ENCODE measurements at places on chromosomes 7 and 10. TPM values are rescaled to one million over a fixed set of nuclear protein-coding genes. Genes with fewer than 3 reads are reported as not detected.

The ACHE gene
- 0.70 TPM for total RNA-seq

The NUTM2E gene
- total RNA-seq = not detected

The DDC gene
- total RNA-seq = not detected

The MYH16 gene
- total RNA-seq = not detected

The PNLIPRP3 gene
- not detected for total RNA-seq

The LLCFC1 gene
- not detected for total RNA-seq

DNA sequence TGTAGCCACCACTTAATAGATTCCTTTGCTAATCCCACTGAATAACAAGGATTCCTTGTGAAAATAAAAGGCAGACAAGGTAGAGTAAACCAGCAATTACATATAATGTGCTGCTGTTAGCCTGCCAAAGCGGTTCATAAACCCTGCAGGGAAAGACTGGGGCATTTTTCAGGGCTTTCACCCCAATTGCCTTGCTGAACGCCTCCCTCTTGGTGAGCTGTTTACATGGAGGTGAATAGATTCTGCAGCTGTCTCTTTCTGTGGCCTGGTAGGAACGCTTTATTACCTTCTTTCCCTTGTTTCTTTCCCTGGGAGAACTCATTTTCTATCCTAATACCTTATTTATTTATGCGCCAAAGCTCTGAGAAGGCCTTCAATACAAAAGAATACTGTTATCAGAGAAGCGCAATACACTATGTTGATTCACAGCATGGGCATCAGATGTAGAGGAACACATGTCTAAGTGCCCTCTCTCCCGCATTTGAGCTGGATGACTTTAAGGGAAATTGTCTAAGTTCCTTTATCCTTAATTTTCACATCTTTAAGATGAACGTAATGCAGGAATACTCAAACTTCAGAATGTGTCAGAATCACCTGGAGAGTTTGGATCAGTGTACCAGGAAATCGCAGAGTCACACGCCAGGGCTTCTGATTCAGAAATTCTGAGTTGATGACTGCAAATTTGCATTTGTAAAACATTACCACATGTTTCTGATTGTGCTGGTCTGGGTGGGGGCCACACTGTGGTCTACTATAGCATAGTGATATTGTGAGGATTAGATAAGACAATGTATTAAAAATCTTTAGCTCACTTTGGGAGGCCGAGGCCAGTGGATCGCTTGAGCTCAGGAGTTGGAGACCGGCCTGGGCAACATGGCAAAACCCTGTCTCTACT, 1203.8 kb downstream of the SORCS3 start:
- no peaks in the 10 kb centered on the region for H3K4me1 ChIP-seq
- no peaks in the 10 kb centered on the region for H3K27me3 ChIP-seq
- DNase-seq = no peak

DNA sequence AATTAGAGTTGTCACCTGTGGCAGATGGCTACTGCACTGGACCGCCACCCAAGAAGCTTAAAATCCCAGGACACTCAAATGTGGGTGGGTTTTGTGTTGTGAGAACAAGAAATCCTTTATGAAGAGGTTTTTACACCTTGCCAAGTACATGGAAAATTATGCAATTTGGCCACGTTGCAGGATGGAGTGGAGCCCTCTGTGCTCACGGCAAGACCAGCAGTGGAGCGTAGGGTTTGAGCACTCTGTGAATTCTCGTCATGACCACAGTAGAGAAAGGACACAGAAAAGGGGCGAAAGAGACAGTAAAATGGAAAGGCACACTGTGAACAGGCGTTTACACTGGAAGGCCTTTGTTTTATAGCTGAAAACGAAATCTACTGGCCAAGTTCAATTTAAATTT, 222.6 kb downstream of the ADARB2 start:
- no peaks in the 10 kb centered on the region for H3K4me1 ChIP-seq
- no peak overlapping the region for H3K27ac ChIP-seq
- H3K27me3 ChIP-seq = no peaks in the 10 kb centered on the region
- H3K4me3 ChIP-seq = no peak overlapping the region
- no peaks in the 10 kb centered on the region for H3K36me3 ChIP-seq
- no peak for DNase-seq

DNA sequence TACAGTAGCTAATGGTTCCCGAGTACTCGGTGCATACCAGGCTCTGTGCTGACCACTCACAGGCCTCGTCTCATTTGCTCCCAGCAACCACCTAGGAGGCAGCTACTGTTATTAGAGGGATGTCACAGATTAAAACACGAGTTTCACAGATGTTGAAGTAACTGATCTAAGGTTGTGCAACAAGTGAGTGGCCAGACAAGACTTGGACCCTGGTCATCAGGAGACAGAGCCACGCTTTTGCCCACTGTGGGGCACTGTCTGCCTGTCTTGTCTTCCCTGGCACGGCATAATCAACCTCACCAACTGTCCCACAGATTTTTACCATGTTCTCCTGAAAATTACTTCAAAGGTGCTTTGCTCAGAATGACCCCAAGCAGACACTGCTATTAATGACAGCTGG, 111.6 kb upstream of the HABP2 start:
- DNase-seq = no peak
- H3K4me3 ChIP-seq = no peak overlapping the region
- H3K36me3 ChIP-seq = no peaks in the 10 kb centered on the region
- H3K27ac ChIP-seq = no peak overlapping the region
- H3K4me1 ChIP-seq = no peaks in the 10 kb centered on the region
- no peaks in the 10 kb centered on the region for H3K27me3 ChIP-seq

- H3K27me3 ChIP-seq = no peaks in the 10 kb centered on the region
- H3K36me3 ChIP-seq = no peaks in the 10 kb centered on the region
- no peak overlapping the region for H3K4me3 ChIP-seq
- no peak for DNase-seq
- no peak overlapping the region for H3K27ac ChIP-seq
- no peaks in the 10 kb centered on the region for H3K4me1 ChIP-seq
Observed at GRCh38 chr7:103487419-103487818, 41.4 kb upstream of the SLC26A5 start.

- no peak for DNase-seq
- H3K4me1 ChIP-seq = no peaks in the 10 kb centered on the region
- no peaks in the 10 kb centered on the region for H3K36me3 ChIP-seq
- no peak overlapping the region for H3K4me3 ChIP-seq
- no peaks in the 10 kb centered on the region for H3K27me3 ChIP-seq
- no peak overlapping the region for H3K27ac ChIP-seq
Observed at GRCh38 chr7:74068378-74069085, 15.1 kb upstream of the LIMK1 start.

- no peak overlapping the region for H3K4me3 ChIP-seq
- H3K4me1 ChIP-seq = peaks cover 68% of the 10 kb centered on the region
- no peak for DNase-seq
- H3K36me3 ChIP-seq = peaks cover 22% of the 10 kb centered on the region
- no peaks in the 10 kb centered on the region for H3K27me3 ChIP-seq
Observed at GRCh38 chr7:5681423-5681822, 100.0 kb downstream of the RNF216 start.

DNA sequence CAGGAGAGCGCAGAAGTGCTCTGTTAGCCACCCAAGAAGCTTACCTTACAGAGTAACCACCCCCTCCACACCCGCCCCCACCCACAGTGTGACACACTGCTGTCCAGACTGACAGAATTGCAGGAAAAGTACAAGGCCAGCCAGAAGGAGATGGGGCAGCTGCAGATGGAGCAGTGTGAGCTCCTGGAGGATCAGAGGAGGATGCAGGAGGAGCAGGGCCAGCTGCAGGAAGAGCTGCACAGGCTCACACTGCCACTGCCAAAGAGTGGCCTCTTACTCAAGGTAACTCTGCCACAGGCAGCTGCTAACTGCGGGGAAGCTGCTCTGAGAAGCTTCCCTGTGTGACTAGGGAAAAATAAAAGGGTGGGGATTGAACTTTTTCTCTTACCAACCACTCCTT, 17.6 kb downstream of the CCDC136 start:
- H3K4me1 ChIP-seq = peaks cover 10% of the 10 kb centered on the region
- no peak overlapping the region for H3K4me3 ChIP-seq
- H3K27me3 ChIP-seq = no peaks in the 10 kb centered on the region
- H3K27ac ChIP-seq = no peak overlapping the region
- peaks cover 5% of the 10 kb centered on the region for H3K36me3 ChIP-seq

- no peaks in the 10 kb centered on the region for H3K27me3 ChIP-seq
- H3K4me1 ChIP-seq = peaks cover 15% of the 10 kb centered on the region
- H3K36me3 ChIP-seq = no peaks in the 10 kb centered on the region
- DNase-seq = no peak
Observed at GRCh38 chr10:97779492-97779891, 7.7 kb upstream of the SFRP5 start.

GRCh38 chr10:125521721-125522680, 161.0 kb downstream of the TEX36 start:
- H3K4me1 ChIP-seq = no peaks in the 10 kb centered on the region
- no peaks in the 10 kb centered on the region for H3K36me3 ChIP-seq
- H3K27ac ChIP-seq = no peak overlapping the region
- DNase-seq = no peak

DNA sequence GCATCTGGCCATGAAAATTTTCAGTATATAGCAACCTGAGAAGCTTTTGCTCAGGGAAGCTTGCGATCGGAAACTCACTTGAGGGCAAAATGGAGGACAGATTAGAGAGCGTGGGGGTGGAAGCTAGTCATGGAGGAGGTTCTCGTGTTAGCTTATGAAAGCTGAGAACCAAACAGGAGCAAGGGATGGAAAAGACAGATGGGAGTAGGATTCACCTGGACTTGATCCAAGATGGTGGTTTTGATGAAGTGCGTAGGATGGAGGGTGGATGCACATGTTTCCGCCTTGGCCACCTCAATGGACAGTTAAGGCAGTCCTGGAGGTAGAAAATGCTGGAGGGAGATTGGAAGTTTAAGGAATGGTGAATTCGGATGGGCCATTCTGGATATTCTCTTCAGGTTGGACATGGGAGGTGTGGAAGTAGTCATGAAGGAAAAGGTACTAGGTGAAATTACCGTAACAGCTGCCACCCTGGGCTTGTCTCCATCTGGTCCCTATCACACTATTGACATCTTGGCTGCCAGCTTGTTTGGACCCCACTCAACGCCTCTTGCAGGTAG, 6.3 kb upstream of the C10orf95 start:
- no peaks in the 10 kb centered on the region for H3K27me3 ChIP-seq
- H3K4me3 ChIP-seq = no peak overlapping the region
- DNase-seq = no peak
- no peaks in the 10 kb centered on the region for H3K36me3 ChIP-seq

DNA sequence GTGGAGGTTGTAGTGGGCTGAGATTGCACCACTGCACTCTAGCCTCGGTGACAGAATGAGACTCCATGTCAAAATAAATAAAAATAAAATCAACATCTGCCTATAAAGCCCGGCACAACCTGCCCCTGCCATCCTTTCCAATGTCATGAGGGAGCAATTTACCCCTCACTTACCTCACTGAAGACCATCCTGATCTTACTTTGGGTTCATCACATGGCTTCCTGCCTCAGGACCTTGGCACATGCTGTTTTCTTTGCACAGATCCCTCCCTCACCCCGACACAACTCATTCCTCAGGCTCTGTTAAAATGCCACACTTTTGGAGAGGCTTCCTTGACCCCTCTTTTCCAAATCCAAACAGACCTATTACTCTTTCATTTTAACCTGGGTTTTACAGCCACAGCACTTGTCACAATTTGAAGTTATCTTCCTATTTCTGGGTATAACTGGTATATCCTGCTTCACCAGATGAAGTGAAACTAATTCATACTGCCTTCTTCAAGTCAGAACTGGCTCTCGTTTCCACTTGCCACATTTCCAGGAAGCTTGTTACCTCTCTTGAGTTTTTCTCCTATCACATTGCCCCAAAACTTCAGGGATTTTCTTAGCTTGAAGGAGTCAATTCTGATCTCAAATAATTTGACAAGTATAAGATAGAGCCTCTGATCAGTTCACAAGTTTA, 69.3 kb upstream of the PARD3 start:
- H3K4me3 ChIP-seq = no peak overlapping the region
- H3K36me3 ChIP-seq = no peaks in the 10 kb centered on the region
- no peaks in the 10 kb centered on the region for H3K27me3 ChIP-seq
- no peak for DNase-seq

DNA sequence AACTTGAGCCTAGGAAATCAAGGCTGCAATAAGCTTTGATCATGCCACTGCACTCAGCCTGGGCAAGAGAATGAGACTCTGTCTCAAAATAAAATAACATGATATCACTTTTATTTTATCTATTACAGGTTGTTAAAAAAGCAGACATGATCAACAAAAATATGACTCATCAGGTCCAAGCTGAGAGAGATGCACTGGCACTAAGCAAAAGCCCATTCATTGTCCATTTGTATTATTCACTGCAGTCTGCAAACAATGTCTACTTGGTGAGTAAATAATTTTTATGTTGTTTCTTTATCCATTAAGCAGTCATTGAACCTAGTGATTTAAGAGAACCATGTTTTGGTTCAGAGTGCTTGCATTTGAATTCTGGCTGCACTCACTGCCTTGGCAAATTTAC, 3.3 kb downstream of the MASTL start:
- H3K36me3 ChIP-seq = peaks cover 11% of the 10 kb centered on the region
- no peak for DNase-seq
- no peaks in the 10 kb centered on the region for H3K4me1 ChIP-seq
- no peak overlapping the region for H3K27ac ChIP-seq

GRCh38 chr7:46478046-46478445, 557.0 kb upstream of the IGFBP3 start:
- DNase-seq = no peak
- H3K27me3 ChIP-seq = no peaks in the 10 kb centered on the region
- H3K36me3 ChIP-seq = no peaks in the 10 kb centered on the region
- H3K4me1 ChIP-seq = no peaks in the 10 kb centered on the region
- H3K4me3 ChIP-seq = no peak overlapping the region

DNA sequence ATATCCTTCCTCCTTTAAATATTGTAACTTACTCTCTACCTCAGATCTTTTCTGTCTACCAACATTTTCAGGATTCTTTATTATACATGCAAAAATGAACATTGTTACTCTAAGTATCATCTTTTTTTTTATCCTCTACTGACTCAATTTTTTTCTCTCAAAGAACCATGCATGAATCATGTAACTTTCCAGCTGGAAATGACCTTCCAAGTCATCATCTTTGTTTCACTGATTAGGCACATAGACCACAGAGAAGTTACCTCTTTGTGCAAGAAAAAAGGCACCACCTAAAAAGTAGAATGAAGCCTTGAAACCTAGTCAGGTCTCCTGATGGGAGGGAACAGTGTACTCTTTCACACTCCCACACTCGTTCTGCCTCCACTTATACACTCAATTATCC, 234.9 kb downstream of the HGF start:
- no peaks in the 10 kb centered on the region for H3K4me1 ChIP-seq
- no peak overlapping the region for H3K4me3 ChIP-seq
- no peak for DNase-seq
- H3K27ac ChIP-seq = no peak overlapping the region
- H3K27me3 ChIP-seq = no peaks in the 10 kb centered on the region

- H3K36me3 ChIP-seq = no peaks in the 10 kb centered on the region
- no peak for DNase-seq
- H3K27me3 ChIP-seq = no peaks in the 10 kb centered on the region
- no peak overlapping the region for H3K27ac ChIP-seq
- H3K4me3 ChIP-seq = no peak overlapping the region
Observed at GRCh38 chr10:117950408-117950807, 96.3 kb downstream of the RAB11FIP2 start.

All from heart left ventricle (tissue), 16 donors.